Activated T-cell treated with anti-CD3 and anti-CD28 coated beads for 48 hours (primary cell): ENCODE measurements at places on chromosomes 4 and X.

GRCh38 chr4:182975806-182976205 lies 58.6 kb upstream of the DCTD start:
- DNase-seq = no peak

DNA sequence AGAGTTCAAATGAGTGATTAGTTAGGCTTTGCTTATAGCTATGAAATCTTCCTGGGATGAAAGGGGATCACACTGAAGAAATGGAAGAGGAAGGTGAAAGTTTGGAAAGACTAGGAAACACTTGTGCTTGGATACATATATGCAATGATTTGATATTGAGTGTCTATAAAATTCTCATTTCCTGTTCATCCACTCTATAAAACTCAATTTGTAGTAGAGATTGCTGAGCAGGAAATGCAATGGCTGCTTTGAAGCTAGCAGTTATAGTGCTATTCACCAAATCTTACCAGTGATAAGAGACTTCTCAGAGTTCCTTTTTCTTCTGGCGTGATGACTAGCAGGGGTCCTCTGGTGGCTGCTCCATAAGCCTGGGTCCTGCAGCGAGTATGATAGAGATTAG lies 128.1 kb upstream of the HPF1 start:
- DNase-seq = no peak

GRCh38 chr4:77989968-77990367 lies 67.2 kb upstream of the FRAS1 start:
- DNase-seq = no peak

DNA sequence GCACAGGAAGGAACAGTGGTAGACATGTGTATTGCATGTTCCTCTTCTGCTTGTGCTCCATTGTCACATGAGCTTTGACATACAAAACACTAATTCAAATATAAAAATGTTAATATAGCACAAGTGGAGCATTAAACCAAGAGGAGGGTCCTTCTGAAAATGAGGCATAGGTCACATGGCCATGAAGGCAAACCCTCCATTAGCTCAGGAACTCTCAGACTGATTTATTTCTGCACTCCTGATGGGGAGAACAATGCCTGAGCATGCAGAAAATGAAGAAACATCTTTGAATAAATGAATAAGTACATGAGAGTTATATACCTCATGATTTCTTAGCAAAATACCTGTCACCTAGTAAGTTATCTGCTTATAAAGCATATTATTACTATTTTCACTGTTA lies 769.2 kb upstream of the EPHA5 start:
- DNase-seq = no peak

GRCh38 chr4:123501733-123502132 lies 105.1 kb downstream of the SPRY1 start:
- no peak for DNase-seq

DNA sequence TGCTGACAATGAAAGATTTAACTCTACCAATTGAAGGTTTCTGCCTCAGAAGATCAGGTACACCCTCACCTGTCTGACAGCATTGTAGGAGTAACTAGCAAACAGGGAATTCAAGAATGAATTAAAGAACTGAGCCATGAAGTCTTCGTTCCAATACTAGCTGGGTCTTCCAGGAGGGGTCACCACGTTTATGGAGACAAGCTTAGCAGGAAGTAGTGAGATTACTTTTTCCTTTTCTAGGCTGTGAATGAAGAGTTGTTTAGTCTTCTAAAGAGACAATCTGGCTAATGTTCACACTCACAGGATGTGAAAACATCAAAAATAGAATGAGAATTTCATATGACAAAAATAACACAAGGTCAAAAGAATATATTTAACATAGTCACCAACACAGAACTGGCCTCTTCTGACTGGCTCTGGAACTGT lies 54.9 kb downstream of the REELD1 start:
- DNase-seq = no peak

DNA sequence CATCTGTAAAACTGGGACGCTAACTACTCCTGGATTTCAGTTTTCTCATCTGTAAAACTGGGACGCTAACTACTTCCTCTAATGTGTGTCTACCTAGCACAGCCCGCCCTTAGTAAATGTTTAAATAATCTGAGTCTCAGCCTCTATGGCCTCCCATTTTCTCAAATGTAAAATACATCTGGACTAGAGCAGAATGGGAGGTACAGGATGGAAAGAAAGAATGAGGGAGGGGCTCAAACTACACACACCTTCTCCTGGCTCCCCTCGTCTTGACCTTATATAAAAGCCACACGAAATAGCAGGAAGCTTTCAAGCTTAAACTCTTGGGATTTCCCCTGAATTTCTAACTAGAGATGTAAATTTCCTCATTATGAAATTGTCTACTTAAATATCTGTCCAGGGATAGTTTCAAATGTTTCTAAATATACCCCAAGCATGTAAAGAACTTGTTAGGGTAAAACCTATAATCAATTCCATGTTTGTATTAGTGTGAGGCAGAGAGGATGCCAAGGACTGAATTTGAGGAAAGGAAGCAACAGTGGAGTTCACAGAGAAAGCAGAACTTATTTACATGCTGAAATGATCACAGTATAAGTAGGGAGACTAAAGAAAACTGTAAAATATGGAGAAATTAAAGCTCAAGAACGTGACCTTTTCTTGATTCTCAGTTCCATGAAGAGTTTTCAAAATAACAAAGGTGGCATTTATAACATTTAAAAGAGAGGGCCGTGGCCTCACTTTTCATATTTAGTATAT lies 220.0 kb downstream of the NWD2 start:
- DNase-seq = no peak

DNA sequence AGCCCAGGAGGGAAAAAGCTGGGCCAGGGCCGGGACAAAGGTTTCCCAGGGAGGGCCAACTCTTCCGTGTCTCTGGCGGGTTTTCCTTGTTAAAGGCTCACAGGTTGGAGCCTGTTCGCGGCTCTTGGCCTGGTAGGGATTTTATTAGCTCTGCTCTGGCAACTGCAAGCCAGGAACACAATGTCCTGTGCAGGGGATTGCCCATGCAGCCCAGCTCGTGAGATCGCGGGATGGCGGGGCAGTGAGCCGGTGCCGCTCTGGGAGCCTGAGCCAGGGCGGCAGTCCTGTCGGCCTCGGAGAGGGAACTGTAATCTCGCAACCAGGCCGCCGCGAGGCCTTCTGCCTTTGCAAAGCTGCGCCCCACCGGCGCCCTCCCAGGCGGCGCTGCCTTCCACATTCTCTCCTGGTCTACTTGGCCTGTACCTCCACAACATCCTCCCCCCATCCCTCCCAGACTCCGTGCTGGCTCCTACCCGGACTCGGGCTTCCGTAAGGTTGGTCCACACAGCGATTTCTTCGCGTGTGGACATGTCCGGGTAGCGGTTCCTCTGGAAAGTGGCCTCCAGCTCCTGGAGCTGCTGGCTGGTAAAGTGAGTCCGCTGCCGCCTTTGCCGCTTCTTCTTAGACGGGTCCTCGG lies 2.1 kb downstream of the PITX2 start:
- DNase-seq = no peak

DNA sequence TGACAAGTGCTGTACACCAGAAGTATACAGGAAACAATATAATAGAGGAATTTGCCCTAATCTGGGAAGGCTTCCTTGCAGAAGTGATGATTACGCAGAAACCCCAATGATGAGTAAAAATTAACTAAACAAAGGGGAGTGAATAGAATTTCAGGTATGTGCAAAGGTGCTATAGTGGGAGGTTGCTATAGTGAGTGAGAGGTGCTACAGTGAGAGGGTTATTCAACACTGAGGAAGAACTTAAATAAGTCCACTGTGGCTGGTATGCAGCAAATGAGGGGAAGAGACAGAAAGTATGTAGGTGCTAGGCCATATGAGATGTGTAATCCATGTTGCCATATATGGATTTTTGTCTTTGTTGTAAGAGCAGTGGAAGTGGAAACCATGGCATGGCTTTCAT lies 69.5 kb downstream of the TRIM2 start:
- DNase-seq = no peak

DNA sequence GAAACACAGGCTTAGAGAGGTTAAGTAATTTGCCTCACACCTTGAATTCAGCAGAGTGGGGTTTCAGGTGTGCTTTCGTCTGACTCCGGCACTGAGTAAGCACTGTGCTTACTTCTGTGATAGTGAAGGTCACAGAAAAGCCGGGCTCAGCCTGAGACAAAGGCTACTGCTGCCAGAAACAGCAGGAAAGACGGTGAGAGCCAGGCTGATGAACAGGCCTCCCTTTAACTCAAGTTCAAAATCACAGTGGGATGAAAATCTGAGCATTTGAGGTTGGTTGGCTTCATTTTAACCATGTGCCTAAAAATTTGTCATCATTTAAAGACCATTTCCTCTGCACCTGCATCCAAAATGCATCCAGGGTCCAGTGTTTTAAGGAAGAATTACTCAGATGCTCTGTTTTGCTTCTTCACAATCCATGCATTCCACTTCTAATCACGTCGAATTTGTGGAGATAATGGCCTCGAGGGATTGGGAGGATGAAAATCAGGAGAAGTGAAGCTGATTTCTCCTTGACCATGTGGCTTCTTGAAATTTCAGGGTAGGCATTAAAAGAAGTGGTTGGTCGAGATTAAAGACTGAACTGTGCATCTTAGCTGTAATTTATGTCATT lies 121.2 kb upstream of the LNX1 start:
- DNase-seq = no peak

- DNase-seq = no peak
These were observed 72.5 kb downstream of the C4orf46 start for GRCh38 chr4:158599150-158599549.

- no peak for DNase-seq
These were observed 47.0 kb downstream of the SOD3 start for GRCh38 chr4:24842356-24842755.

- DNase-seq = no peak
These were observed 12.3 kb upstream of the SCRG1 start for GRCh38 chr4:173411106-173411693.

- no peak for DNase-seq
These were observed 945.1 kb downstream of the ADGRL3 start for GRCh38 chr4:62145276-62145675.

DNA sequence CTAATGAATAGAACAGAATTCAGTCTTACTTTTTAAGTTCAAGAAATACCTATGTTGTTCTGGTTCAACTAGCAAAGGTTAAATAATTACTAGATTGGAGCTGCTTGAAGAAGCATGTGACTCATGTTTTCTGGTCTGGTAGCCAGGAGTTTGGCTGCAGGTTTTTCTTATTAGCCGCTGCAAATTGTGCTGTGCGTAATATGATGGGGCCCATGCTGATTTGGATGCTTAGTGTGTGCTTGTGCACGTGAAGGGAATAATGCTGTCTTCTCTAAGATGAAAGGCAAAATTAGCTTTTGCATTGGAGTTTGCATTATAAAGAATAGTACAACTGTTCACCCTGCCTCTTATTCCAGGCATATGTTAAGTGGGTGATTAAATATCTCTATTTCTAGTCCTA lies 219.6 kb downstream of the SNCA start:
- DNase-seq = no peak

DNA sequence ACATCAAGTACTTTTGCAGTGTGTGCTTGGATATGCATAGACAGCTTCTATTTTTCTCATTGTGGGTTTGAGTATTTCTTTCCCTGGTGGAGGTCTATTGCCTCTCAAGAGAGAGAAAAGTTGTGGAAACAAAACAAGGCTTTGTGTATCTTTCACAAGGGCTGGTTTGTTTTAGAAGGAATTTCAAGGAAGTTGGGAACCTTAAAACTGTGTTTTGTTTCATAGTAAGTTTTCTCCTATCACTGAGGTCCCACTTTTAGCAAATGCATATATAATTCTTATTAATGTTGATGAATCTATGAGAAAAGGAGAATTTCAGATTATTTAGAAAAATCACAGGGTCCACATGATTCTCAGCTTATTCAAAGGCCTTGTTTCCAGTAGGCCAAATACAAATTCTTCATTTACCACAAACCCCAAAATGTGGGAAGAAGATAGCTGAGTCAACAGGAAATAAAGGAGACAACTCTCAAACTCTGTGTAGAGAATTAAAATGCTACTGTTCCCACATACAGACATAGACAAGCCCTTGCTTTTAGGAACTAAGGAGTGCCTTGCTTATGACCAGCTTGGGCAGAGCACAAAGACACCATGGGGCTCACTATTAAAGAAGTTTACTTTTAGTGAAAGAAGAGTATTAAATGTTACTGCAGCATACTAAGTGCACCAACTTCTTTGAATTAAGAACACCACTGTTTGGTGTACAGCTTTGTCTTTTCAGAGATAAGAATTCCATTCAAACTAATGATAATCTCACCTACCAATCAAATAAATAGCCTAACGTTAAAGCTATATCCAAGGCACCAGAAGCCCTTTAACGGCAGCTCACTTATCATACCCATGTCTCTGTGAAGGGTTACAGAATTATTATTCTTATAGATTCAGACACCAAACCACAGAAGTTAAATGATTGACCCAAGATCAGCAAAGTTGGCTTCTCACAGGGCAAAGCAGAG lies 177.4 kb upstream of the LEF1 start:
- no peak for DNase-seq

DNA sequence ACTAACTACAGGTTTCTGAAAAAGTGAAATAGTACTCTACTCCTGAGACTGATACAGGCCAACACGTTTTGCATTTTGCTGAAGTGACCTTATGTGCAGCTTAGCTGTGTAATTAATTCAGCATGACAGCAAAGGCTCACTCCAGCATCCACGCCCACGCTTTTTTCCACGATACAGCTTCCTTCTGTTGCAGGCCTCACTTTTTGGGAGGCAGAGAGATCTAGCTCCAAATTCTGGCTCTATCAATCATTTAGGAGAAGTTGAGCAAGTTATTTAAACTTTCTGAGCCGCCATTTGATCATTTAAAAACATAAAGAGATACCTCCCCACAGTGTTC lies 160.3 kb downstream of the AFAP1 start:
- DNase-seq = no peak

DNA sequence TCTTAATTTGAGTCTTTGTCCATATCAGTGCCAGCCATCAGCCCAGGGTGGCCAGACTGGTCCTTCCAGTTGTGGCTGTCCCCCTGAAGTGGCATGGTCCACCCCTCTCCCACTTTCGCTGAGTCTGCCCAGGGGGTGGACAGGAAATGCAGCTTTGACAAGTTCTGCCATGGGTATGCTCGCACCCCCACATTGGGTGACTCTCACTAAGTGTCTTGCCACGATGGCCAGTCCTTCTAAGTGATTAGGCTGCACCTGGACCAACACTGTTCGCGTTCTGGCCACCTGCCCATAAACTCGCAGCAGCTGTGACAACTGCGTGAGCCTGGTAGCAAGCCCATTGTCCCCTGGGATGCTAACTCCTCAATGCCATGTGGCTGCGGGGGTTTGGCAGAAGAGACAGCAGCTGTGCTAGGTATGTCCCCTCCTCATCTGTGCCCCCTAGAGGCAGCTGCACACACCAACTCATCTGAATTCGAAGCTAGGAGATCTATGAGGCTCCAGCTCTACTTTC lies 10.0 kb upstream of the LNX1 start:
- DNase-seq = no peak

GRCh38 chr4:76011700-76012387 lies 4.5 kb upstream of the CXCL9 start:
- DNase-seq = no peak

DNA sequence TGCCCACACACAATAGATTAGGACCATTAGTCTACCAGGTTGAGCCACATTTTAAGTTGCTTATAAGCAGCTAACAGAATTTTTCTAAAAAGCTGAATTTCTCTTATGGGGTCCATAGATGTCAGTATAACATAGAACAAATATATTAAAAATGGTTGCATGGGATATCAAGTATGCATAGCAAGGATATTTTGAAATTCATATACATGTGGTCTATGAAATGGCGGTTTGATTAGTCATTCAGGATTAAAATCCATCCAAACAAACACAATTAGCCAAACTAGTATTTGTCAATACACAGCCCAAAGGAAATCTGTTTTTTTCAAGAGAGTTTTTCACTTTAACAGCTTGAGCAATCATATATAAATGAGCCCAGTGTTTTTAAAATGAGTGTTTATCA lies 33.5 kb upstream of the AMOT start:
- no peak for DNase-seq
